ENCODE measurements at places on chromosomes 2 and 18. TPM values are rescaled to one million over a fixed set of nuclear protein-coding genes. Genes with fewer than 3 reads are reported as not detected.

The ARHGAP28 gene
- total RNA-seq: 118 TPM

The SERPINB3 gene
- total RNA-seq: not detected

The PTPRN gene
- total RNA-seq: not detected

The LDLRAD4 gene
- total RNA-seq: 1.2 TPM

The IL37 gene
- 0.44 TPM for total RNA-seq

The LRRC30 gene
- total RNA-seq: not detected

The DNAH7 gene
- total RNA-seq: 0.30 TPM

The GPBAR1 gene
- 0.29 TPM for total RNA-seq

The SULT6B1 gene
- not detected for total RNA-seq

The PLCD4 gene
- total RNA-seq: 0.26 TPM

The FAM124B gene
- total RNA-seq: not detected

The CRYBA2 gene
- total RNA-seq: 0.59 TPM

The LYPD6B gene
- total RNA-seq: 28.5 TPM

The BOLL gene
- not detected for total RNA-seq

The LINC00305 gene
- not detected for total RNA-seq

The IL1RL2 gene
- not detected for total RNA-seq

The CIDEA gene
- not detected for total RNA-seq

The ZNF396 gene
- 0.35 TPM for total RNA-seq

The GFPT1 gene
- 122 TPM for total RNA-seq

The GDF7 gene
- 1.7 TPM for total RNA-seq

The TEX44 gene
- not detected for total RNA-seq

The SPHKAP gene
- not detected for total RNA-seq

The LRP2 gene
- 260 TPM for total RNA-seq

The AQP12A gene
- not detected for total RNA-seq

The ACVR1C gene
- total RNA-seq: 2.1 TPM

The TRABD2A gene
- total RNA-seq: 1.4 TPM

The CYS1 gene
- total RNA-seq: 1.4 TPM

The TMEM178A gene
- total RNA-seq: not detected

The VRK2 gene
- 33.1 TPM for total RNA-seq

The FSIP2 gene
- total RNA-seq: 0.09 TPM

The CYP26B1 gene
- 1.7 TPM for total RNA-seq

The NOSTRIN gene
- 9.6 TPM for total RNA-seq

The BABAM2 gene
- 57.3 TPM for total RNA-seq

The BMP10 gene
- total RNA-seq: not detected

The DSG1 gene
- total RNA-seq: not detected

The HOXD8 gene
- not detected for total RNA-seq

The TMEM37 gene
- 15.8 TPM for total RNA-seq

The PPP4R1 gene
- total RNA-seq: 91.4 TPM
